ENCODE measurements at places on chromosomes 13 and 19. TPM values are rescaled to one million over a fixed set of nuclear protein-coding genes. Genes with fewer than 3 reads are reported as not detected.

The SIGLEC8 gene
- total RNA-seq: not detected

The LGALS14 gene
- not detected for total RNA-seq

The SPRYD7 gene
- total RNA-seq: 4.4 TPM

The ATP8A2 gene
- 0.49 TPM for total RNA-seq

The EID2B gene
- 1.8 TPM for total RNA-seq

The KLK15 gene
- total RNA-seq: not detected

The NPHS1 gene
- 15.7 TPM for total RNA-seq

The ZNF614 gene
- 14.8 TPM for total RNA-seq
